ENCODE measurements at places on chromosomes 13 and 19. TPM values are rescaled to one million over a fixed set of nuclear protein-coding genes. Genes with fewer than 3 reads are reported as not detected.
A peak's percentile ranks its signal among the peaks of the same experiment; 100 is the strongest.

ZNF433 gene
- 0.33 TPM for total RNA-seq

OXGR1 gene
- total RNA-seq, result not detected

KLK14 gene
- 0.76 TPM for total RNA-seq

ADGRE3 gene
- not detected for total RNA-seq

ZNF416 gene
- total RNA-seq, result 2.4 TPM

GRCh38 chr19:7869453-7869909 is 4.7 kb downstream of the PRR36 start:
- peak; percentile 84 for DNase-seq

DNA sequence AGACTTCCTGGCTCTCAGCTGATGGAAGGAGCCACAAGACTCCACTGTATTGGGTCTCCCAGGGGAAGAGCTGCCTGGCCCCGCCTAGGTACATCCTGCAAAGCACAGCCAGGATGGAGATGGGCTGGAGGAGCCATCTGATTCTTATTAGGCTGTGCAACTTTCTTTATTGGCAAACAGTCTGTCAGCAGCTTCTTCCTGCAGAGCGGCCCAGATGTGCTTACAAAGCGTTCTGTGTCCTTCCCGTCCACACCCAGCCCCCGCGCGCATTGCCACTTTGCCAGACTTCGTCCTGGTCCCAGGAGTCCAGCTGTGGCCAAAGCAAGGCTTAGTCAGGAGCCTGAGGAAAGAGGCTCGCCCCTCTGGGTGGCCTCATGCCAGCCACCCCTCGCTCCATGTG is 409.3 kb downstream of the ZNF536 start:
- DNase-seq, result no peak

Data from activated CD4-positive, alpha-beta memory T cell treated with anti-CD3 and anti-CD28 coated beads for 36 hours (primary cell).